CD4-positive, alpha-beta T cell treated with Interleukin-21 for 1 hour (primary cell): ENCODE measurements at places on chromosomes 7 and 10.

DNA sequence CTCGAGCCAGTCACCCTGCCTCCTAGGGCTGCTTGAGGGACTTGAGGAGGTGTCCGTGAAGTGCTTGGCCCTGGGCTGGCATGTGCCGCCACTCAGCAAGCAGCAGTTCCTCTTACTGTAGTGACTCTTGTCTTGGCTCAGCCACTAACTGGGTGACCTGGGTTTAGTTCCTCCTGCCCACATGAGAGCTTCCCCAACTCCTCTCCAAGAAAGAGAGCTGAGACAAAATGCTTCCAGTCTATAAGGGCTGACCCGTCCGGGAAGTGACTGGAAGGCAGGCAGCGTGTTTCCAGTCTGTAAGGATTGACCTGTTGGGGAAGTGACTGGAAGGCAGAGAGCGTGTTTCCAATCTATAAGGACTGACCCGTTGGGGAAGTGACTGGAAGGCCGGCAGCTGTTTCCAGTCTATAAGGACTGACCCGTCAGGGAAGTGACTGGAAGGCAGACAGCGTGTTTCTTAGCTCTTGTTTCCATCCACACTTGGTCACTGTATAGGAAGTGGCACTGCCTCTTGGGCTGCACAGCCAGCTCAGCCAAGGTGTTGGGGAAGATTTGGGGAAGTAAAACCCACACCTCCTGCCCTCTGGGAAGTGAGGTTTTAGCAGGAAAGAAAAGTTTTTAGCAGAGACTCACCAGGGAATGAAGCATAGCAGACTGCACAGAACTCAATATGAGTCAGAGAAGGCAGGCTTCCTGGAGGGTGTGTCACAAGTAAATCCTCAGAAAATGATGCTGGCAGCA is 53.3 kb upstream of the PPIF start:
- peak; percentile 21 for DNase-seq

DNA sequence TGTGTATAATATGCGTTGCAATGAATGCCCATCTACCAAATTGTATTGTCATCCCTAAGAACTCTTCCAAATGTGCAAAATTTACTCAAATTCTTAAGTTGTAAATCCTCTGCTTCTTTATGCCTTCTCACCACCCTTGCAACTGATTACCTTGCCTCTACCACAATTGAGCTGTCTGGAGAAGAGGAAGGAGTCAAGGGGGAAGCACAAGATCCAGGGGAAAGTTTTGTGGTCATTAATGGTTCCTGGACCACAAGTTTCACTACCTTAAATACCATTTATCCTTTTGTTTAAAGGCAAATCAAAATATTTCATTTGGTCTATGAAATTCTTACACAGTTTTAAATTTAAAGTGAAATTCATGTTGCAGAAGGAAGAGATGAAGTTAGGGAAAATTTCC is 16.7 kb downstream of the CRPPA start:
- no peak for DNase-seq

- DNase-seq, result no peak
These were observed 97.1 kb downstream of the GPR85 start for GRCh38 chr7:112989531-112989930.

DNA sequence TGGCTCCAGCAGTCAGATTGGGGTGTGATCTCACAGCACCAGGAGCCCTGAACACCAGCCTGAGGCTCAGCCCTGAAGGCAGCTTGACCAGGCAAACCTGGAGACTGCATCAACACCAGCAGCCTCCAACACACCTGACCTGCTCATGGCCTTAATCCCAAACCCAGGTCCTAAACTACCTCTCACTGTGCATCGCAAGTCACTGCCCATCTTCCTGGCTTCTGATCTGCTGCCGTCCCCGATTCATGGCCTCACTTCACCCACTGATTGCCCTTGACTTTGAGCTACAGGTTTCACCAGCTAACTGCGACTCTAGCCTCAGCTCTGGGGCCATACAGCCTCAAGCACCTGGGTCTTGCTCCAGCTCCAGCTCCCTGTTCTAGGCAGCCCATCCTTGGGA is 49.1 kb downstream of the PARP12 start:
- DNase-seq, result no peak

GRCh38 chr7:64555046-64555445 is 7.8 kb downstream of the ZNF680 start:
- no peak for DNase-seq

DNA sequence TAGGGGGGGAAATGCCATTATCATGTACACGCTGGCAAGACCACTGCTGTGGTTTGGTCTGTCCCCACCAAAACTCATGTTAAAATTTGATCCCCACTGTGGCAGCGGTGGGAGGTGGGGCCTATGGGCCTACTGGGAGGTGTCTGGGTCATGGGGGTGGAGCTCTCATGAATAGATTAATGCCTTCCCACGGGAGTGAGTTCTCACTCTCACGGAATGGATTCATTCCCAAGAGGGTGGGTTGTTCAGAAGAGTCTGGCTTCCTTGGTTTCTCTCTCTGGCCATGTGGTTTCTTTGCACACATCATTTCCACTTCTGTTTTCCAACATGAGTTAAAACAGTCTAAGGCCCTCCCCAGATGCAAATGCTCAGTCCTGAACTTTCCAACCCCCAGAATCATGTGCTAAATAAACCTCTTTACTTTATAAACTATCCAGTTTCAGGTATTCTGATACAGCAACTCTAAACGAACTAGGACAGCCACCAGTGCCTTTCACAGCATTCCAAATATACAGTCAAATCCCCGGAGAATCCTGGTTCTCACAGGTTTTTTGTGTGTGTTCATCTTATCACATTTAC is 44.3 kb downstream of the SMURF1 start:
- no peak for DNase-seq

DNA sequence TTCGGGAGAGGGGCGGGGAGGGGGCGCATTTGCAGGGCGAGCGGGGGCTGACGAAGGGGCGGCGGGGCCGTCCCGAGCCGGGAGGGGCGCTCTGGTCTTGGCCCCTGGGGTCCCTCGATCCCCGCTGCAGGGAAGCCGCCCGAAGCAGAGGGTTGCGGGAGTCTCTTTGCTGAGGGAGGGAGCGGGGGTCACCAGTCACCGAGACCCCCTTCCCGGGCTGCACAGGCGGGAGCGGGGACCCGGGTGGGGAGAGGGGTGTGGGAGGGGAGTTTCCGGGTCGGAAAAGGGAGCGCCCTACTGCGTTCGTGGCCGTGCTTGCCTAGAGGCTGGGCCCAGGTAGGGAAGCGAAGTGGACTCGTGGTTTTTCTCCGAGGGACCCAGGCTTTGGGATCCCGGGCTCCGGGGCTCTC is 422 bp downstream of the AP1S1 start:
- DNase-seq, result no peak

GRCh38 chr7:53531-53930 is 138.8 kb upstream of the FAM20C start:
- no peak for DNase-seq

- DNase-seq, result no peak
These were observed 26.3 kb downstream of the CRCP start for GRCh38 chr7:66140924-66141323.

DNA sequence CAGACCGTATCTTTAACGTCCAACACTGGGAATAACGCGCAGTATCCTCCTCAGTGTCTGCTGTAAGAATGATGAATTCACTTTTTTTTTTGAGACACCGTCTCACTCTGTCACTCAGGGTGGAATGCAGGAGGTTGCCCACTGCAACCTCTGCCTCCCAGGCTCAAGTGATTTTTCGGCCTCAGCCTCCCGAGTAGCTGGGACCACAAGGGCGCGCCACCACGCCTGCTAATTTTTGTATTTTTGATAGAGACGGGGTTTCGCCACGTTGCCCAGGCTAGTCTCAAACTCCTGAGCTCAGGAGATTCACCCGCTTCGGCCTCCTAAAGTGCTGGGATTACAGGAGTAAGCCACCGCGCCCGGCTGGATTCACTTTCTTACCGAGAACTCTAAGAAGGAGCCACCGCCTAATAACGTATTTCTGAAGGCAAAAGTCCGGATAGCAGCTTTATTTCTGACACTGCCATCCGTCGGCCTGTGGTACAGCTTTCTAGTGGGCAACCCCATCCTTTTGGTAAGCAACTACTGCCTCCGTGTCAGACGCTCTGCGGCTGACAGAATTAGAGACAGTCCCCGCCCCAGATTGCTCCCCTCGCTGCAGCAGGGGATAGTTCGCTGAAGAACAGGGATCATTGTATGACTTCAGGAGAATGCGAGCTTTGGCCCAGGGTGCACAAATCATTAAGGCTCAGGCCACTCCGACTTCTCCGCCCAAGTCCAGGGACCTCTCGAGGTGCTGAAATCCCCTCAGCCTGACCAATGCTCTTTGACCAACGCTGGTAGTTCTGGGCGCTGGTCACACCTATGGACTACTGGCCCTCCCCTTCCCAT is 662 bp downstream of the POLR3A start:
- DNase-seq, result peak; percentile 39

DNA sequence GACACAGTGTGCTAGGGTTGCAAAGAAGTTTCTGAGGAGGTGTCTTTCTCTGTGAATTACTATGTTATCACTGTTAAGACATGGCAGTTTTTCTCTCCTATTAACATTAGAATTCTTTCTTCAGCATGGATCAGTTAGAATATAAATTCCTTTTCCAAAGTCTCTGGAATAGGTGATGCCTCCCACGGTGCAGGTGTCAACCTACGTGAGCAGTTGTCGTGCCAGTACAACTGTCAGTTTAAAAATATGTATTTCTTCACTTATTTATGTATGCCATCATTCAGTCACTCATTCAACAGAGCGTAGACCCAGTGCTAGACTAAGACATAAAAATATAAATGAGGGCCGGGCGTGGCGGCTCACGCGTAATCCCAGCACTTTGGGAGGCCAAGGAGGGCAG is 83.5 kb downstream of the TACC2 start:
- no peak for DNase-seq

GRCh38 chr7:88109612-88110011 is 110.2 kb downstream of the SRI start:
- no peak for DNase-seq

- peak; percentile 63 for DNase-seq
These were observed 57.1 kb upstream of the KMT2E start for GRCh38 chr7:104956753-104957450.

DNA sequence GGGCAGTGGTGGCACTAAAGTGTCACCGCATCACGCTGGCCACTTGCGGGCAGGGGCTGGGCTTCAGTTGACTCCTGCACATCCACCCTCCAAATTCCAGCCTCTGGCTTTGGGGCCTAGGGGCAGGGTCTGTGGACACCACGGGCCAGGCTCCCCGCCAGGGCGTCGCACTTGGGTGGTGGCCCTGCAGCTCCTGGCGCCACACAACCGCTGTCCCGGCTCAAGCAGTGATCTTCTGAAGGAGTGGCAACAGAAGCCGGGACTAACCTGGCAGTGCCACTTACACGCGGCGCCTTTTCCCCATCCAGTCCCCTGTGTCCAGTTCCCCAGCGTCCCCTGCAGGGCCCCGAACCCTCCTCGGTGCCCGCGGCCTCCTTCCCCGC is 134.3 kb upstream of the ZNF92 start:
- no peak for DNase-seq

GRCh38 chr7:105102557-105103352 is 88.8 kb downstream of the KMT2E start:
- no peak for DNase-seq

- peak; percentile 74 for DNase-seq
These were observed 15.6 kb downstream of the ADAM8 start for GRCh38 chr10:133260895-133261725.

DNA sequence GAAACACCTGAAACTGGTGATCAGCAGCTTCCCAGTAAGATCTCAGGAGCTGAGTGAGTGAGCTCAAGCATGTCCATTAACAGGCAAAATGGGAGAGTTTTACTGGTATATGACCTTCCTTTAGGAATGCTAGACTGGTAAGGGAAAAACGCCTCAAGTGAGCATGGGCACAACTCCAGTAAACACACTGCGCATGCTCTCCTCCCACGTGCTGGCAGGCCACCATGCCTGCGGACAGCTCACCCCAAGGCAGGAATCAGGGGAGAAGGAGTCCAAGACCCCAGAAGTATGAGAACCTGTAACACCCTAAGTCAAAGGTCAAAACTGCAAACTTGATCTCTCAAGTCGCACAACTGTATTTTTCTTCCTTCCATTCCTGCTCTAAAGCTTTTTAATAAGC is 128.3 kb downstream of the CD36 start:
- DNase-seq, result no peak

- DNase-seq, result no peak
These were observed 727.4 kb upstream of the NRP1 start for GRCh38 chr10:34061841-34062240.

DNA sequence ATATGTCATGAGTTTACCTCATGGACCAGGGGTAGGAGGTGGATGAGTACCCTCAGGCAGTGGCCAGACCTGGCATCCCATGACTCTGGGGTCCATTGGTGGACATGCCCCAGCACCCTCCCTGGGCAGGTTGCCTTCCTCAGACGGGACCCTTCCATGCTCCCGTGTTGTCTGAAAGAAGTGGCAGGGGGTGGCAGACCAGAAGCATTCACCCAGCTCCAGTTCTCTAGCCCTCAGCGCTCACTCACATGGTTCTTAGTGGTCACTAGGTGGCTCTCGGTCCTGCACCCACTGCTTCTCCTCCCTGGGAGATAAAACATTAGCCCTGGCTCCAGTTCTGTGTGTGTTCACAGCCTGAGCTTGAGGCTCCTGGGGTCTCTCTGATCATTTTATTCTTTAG is 6.0 kb downstream of the RBP3 start:
- DNase-seq, result no peak

- no peak for DNase-seq
These were observed 1.5 kb downstream of the ZFAND2A start for GRCh38 chr7:1158203-1159126.

- DNase-seq, result no peak
These were observed 1.7 kb downstream of the CCDC3 start for GRCh38 chr10:12999849-13000248.

- no peak for DNase-seq
These were observed 79.5 kb downstream of the AOAH start for GRCh38 chr7:36644625-36645422.

- no peak for DNase-seq
These were observed 98.6 kb downstream of the CCDC3 start for GRCh38 chr10:12902851-12903358.

GRCh38 chr7:1018334-1018695 is 26.0 kb upstream of the GPR146 start:
- DNase-seq, result no peak

GRCh38 chr7:122520971-122521555 is 177.9 kb downstream of the RNF133 start:
- DNase-seq, result no peak

DNA sequence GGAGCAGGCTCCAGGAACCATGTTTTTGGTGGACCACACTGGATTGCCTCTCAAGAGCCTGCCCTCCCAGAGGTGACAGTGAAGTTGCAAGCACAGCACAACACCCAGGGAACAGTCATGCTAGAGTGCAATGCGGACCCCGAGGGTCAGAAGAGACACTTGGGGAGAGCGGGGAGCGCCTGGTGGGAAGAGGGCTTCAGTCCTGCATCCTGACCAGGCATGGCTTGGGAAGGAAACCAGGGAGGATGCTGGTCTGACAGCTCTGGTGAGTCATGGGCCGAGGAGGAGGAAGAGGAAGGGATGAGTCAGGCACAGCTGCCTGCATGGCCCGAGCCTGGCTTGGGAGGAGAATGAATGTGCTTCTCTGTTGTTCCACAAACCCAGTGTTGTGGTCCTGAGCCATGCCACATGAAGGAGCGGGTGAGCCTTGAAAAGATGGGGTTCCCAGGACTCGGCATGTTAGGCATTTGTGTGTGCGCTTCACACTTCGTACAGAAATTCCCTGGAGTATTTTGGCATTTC is 29.5 kb upstream of the ANKRD2 start:
- no peak for DNase-seq
